ENCODE measurements at places on chromosomes 11 and 22. TPM values are rescaled to one million over a fixed set of nuclear protein-coding genes. Genes with fewer than 3 reads are reported as not detected.

GRCh38 chr22:46025225-46025972, 48.4 kb upstream of the WNT7B start:
- no peak for DNase-seq

DNA sequence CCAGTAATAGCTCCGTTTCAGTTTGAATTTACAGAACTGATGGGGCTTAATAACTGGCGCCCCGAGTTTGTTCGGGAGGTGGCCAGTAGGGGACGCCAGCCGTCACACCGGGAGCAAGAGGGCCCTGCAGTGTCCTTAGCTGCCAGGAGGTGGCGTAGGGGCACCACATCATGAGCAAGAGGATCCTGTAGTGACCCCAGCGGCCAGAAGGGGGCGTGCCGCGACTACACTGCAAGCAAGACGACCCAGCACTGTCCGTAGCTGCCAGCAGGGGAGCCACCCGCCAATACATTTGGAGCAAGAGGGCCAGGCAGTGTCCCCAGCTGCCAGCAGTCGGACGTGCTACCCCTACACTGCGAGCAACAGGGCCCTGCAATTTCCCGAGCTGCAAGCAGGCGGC, 663.7 kb upstream of the B3GAT1 start:
- peak; percentile 46 for DNase-seq

Gene MS4A3
- not detected for total RNA-seq

Gene C11orf65
- 1.4 TPM for total RNA-seq

DNA sequence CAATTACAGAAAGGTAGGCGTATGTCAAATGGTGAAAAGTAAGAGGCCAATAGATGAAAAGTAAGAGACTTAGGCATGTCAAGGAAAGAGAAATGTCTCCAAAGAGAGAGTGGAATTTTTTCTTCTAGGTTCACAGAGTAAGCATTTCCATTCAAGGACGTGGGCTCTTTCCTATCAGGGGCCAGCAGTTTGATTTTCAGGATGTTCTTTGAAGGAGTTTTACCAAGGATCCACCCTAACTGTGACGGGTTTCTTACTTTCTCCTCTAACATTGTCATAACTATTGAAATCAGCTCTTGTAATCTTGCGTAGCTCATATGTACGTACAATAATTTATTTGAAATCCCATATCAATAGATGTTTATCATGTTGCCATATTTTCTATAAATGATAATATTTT, 2112.2 kb upstream of the RAG2 start:
- no peak for DNase-seq

DNA sequence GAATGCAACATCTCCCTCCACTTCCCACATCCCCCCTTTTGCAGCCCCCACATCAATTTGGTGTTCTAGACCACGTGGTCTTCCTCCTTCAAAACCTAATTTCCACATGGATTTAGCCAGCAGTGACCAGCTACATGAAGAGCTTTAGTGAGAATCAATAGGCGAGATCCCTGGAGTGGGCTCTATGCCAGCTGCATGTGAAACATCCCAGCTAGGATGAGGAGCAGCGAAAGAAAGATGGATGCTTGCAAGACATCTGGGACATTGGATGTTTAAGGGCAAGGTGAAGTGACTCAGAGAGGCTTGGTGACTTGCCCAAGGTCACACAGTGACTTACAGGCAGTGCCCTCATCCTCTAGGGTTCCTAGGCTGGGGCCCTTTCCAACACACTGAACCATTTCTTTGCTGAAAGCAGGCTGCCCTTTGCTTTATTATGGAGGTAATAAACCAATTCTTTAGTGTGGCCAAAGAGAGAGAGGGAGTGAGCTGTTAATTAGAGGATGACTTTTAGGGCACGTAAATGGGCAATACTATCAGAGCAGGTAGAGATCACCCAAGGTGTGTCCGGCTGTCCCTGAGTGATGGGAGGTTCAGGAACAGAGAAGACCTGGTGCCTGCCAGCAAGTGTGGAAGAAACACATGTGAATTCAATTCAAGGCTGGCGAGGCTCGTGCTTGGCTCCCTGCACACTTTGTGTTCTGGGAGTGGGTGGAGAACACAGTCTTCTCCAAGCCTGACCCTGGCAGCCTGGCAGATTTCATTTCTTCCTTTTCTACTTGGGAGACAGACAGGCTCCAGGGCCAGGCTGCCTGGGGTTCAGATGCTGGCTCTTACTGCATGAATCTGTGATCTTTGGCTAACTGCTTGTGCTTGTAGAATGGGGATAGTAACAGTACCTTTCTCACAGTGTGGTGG, 24.0 kb downstream of the TSPAN18 start:
- no peak for DNase-seq

Gene CCDC86
- total RNA-seq = 23.2 TPM

GRCh38 chr22:41838842-41839618, 6.1 kb downstream of the SREBF2 start:
- DNase-seq = no peak

- no peak for DNase-seq
These were observed 26.1 kb downstream of the SHISAL1 start for GRCh38 chr22:44286646-44287045.

- peak; percentile 17 for DNase-seq
These were observed 556 bp downstream of the CDCA5 start for GRCh38 chr11:65083134-65083833.

DNA sequence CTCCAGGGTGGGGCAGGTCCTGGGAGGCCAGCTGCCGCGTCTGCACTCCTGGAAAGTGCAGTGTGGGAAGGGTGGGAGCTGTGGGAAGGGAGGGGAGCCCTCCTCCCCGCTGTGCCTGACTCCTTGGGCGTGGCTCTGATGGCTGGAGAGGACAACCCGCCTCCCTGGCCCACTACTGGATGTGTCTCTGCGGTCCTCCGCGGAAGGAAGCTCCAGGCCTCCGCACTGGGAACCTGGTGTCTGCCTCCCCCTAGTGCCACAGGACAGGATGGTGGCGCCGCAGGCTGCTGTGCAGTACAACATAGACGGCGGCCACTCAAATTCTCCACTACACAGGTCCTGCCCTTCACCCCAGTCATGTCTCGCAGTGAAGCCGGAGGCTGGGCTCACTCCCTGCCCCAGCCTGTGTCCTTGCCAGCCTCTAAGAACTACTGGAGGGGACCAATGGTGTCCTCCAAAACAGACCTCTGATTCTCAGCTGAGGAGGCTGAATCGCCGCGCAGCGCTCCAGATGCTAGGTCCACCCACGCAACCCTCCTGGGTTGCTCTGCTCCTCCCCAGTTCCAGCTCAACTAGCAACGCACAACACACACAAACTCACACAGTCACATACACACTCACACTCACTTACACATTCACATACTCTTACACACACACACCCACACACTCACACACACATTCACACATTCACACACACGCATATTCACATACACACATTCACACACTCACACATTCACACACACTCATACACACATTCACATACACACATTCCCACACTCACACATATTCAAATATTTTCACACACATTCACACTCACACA, 12.4 kb upstream of the DSCAML1 start:
- peak; percentile 56 for DNase-seq

GRCh38 chr11:16933756-16934603, 80.2 kb downstream of the PLEKHA7 start:
- DNase-seq = no peak

DNA sequence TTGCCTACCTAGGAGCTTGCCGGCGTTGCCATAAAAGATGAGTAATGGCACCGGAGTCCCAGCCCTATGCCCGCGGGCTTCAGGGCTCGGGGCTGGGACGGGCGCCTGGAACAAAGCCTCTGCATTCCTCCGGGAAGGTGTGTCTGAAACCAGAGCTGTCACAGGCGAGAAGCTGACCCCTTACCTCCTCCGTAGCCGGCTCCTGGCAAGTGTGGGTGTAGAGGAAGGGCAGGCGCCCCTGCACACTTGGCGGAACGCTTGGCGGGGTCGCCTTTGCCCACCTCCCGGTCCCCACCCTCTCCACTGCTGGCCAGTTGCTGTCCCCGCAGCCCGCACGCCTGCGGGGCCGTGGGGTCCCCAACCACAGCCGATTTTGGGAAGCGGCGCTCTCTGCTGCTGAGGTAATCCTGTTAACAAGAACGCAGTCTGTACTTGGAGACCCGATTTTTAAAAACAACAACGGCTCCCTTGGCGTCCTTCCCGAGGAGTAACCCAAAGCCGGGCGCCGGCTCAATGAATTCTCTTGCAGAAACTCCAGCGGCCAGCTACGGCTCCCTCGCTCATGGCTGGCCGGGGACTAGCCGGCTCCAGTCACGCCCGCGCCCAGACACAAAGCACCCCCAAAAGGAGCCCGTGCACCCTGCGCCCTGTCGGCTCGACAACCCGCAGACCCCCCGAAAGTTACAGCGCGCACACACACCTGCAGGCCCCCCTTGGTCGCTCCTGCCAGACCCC, 89.2 kb downstream of the PLEKHA7 start:
- DNase-seq = no peak

- no peak for DNase-seq
These were observed 2.9 kb downstream of the CSNK1E start for GRCh38 chr22:38314051-38314932.

Gene UBQLNL
- total RNA-seq = 0.45 TPM

Gene OSBP2
- total RNA-seq = 1.1 TPM

Gene STIM1
- 103 TPM for total RNA-seq

DNA sequence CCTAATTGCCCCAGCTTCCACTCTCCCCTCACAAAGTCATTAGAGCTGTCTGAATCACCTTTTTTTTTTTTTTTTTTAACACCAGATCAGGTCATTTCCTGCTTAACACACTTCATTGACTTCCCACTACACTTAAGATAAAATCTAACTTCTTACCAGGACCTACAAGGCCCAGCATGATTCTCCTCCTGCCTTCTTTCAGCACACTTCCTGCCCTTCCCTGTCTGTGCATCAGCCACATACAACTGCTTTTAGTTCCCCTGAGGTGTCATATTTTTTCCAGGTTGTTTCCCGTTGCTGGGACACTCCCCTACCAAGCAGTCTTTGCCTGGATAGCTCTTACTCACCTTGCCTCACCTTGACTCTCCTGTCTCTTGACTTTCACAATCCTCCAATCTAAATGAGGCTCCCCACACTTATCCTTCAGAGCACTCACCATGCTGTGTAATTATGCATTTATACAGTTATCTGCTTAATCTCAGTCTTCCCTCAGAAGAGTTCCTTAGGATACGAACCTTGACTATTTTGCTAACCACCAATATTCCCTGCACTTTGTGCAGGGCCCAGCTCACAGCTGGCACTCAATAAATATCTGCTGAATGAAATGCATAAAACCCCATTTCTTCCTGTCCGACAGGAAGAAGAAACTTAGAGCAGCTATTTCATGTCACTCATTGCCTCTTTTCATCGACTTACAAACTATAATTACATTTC, 96.6 kb upstream of the AKIP1 start:
- DNase-seq = no peak

Gene GALNT18
- 0.71 TPM for total RNA-seq

Gene HTR3A
- total RNA-seq = not detected

All from activated CD4-positive, alpha-beta T cell treated with anti-CD3 and anti-CD28 coated beads, Interleukin-2, amount 10 ng/mL, durations not matched to agents 7 days and 5 days (primary cell).